ENCODE measurements at places on chromosomes 7 and 10. TPM values are rescaled to one million over a fixed set of nuclear protein-coding genes. Genes with fewer than 3 reads are reported as not detected.

Gene TPST1
- 56.7 TPM for total RNA-seq

GRCh38 chr7:130134106-130134636 lies 63.8 kb downstream of the KLHDC10 start:
- H3K27me3 ChIP-seq: no peaks in the 10 kb centered on the region
- H3K36me3 ChIP-seq: peaks cover 25% of the 10 kb centered on the region
- H3K27ac ChIP-seq: no peak overlapping the region
- H3K4me1 ChIP-seq: no peaks in the 10 kb centered on the region
- no peak for DNase-seq
- H3K4me3 ChIP-seq: no peak overlapping the region

DNA sequence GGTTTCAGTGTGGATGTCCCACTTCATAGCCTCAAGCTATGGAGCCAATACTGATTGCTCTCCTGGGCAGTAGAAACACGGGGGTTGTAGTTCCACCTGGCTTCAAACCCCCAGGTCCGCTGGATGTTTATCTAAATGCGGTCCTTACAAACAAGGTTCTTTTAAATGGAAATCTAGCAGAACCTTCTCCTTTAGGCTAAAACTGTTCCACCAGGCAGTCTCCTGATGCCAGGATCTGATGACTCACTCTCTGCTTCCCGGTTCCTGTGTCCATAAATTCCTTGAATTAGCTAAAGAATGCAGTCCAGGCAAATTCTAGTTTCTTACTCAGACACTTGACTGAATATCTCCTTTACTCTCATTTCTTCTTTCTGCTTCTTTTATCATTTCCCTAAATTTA lies 108.4 kb upstream of the FAM3C start:
- no peaks in the 10 kb centered on the region for H3K36me3 ChIP-seq
- no peaks in the 10 kb centered on the region for H3K27me3 ChIP-seq
- no peaks in the 10 kb centered on the region for H3K4me1 ChIP-seq
- H3K4me3 ChIP-seq: no peak overlapping the region
- no peak for DNase-seq
- no peak overlapping the region for H3K27ac ChIP-seq

DNA sequence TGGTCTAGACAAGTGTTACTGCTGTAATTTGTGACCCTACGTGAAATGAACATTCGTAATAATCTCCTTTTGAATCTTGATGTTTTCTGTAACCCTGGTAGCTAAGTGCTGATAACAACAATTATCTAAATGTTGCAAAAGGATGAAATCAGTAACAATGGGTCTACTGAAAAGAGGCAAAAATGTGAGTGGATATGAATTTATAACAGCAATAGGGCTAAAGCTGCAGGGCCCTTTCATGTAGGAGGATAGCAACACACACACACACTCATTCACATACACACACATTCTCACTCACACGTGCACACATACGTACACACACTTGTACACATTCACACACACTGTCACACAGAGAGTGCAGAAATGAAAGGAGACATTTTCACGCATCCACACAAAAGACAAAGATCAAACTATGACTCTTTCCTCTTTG lies 200.8 kb upstream of the NEBL start:
- no peaks in the 10 kb centered on the region for H3K4me1 ChIP-seq
- H3K4me3 ChIP-seq: no peak overlapping the region
- H3K27ac ChIP-seq: no peak overlapping the region

DNA sequence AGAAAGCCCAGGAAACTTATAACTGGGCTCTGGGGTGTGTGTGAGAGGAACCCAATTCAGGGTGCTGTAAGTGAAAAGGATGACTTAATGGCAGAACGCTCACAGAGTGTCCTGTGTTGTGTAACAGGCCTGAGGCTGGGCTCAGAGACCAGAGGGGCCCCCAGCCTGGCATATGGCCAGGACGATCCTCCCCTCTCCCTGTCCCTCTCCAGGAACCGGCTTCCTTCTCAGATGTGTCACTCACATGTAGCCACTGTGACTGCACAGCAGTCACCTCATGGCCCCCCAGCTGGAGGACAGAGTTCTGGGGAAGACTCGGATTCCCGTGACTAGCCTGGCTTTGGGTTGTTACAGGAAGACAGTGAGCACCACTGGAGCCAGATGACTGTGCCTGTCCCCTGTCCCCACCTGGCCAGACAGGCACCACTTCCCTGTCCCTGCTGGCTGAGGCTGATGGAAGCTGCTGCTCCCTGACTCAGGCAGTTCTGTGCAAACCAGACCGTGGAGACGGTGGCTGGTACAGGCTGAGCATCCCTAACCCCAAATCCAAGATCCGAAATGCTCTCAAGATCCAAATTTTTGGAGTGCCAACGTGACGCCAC lies 220.5 kb downstream of the MLLT10 start:
- H3K36me3 ChIP-seq: no peaks in the 10 kb centered on the region
- H3K27ac ChIP-seq: no peak overlapping the region
- no peak overlapping the region for H3K4me3 ChIP-seq
- no peaks in the 10 kb centered on the region for H3K27me3 ChIP-seq
- H3K4me1 ChIP-seq: no peaks in the 10 kb centered on the region

Measured in lung (tissue), 17 donors.